ENCODE measurements at places on chromosomes 1 and 21.

GRCh38 chr1:45803299-45803780 is at the start of gene MAST2:
Gene MAST2 (plus strand): TSS chr1:45803612. CDS start chr1:45803896, 284 bp downstream.
- peak; percentile 78 for DNase-seq

GRCh38 chr1:182304627-182305026 is 87.0 kb downstream of the GLUL start:
- DNase-seq: no peak

GRCh38 chr21:25857308-25858074 is 122.7 kb downstream of the GABPA start:
- no peak for DNase-seq

DNA sequence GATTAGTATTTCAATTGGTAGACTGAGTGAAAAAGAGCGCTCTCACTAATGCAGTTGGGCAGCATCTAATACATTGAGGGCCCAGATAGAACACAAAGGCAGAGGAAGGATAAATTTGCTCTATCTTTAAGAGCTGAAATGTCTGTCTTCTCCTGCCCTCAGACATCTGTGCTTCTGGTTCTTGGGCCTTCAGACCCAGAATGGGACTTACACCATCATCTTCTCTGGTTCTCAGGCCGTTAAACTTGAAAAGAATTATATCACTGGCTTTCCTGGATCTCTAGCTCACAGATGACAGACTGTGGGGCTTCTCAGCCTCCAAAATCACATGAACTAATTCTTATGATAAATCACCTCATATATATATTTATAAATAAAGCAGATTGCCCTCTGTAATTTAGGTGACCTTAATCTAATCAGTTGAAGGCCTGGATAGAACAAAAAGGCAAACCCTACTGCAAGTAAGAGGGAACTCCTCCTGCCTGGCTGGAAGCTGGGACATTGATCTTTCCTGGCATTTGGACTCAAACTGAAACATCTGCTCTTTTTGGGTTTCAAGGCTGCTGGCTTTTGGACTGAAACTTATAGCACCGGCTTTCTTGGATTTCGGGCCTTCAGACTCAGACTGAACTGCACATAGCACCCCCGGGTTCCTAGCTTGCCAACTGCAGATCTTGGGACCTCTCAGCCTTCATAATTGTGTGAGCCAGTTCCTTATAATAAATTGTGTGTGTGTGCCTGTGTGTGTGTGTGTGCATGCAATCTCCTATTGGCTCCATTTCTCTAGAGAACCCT is 390.4 kb upstream of the PLXNA2 start:
- DNase-seq: no peak

DNA sequence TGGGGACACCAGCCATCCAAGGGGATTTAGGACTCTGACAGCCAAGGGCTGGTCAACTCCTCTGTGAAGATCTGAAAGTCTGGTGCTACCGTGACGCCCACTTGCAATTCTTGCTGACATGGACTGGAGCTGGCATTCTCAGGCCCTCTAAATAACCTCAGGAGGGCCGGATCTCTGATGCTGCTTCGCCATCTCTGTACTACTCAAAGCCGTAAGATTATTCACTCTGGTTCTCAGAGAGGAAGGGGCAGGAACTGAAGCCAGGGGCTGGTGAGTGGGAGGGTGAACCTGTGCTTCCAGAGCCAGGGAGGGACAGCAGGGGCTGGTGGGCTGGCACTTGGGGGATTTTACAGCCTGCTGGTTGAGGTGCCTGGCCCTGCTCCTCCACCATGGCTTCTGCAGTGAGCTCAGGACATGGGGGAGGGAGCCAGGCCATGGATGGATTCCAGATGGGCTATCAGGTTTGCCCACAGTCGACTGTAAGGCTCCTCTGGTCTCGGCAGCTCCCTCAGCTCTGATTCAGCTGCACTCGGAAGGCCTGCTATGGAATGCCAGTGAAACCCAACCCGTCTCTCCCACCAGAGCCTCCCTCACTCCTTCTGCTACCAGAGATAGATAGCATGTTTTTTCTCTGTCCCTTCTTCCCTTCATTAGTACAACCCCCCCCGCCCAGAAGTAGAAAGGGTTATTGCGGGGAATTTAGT is 84.5 kb downstream of the PLXNA2 start:
- DNase-seq: no peak
